Vagina (tissue), 2 donors: ENCODE measurements at places on chromosomes 11 and 22.

- no peak for DNase-seq
These were observed 64.0 kb upstream of the POU2AF1 start for GRCh38 chr11:111443032-111443431.

DNA sequence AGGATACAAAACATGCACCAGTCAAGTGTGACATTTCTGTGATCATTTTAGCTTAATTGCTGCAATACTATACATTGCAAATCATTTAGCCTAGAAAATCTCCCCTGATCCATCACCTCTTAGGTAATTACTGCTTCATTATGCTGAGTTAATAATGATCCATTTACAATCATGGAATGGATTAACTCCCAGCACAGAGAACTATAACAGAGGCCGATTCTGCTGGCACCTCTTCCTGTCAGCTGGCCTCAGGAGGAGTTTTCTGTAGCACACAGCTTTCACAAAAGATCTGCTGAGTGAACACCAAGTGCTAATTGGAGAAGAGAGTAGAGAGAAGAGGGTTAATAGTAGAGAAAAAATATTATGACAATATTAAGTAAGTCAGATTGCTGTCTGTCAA lies 591.8 kb upstream of the KIRREL3 start:
- DNase-seq, result no peak

GRCh38 chr11:68569357-68569756 lies 108.8 kb downstream of the PPP6R3 start:
- no peak for DNase-seq

DNA sequence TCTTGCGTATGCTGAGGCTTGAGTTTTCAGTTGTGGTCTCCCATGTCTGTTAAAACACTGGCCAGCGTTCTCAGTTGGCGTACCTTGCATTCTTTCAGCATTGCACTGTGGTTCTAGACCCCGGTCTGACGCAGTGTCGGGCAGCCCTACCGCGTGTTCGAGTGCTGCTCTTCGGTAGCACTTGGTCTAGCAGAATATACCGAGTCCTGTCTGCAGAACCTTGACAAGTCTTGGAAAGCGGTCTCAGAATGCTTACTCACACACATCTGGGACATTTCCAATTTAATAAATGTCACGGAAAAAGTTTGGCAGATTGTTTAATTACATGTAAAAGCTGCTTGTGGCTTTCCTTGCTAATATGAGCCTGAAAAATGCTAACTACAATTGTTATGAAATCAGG lies 32.6 kb downstream of the PPFIA1 start:
- DNase-seq, result no peak

DNA sequence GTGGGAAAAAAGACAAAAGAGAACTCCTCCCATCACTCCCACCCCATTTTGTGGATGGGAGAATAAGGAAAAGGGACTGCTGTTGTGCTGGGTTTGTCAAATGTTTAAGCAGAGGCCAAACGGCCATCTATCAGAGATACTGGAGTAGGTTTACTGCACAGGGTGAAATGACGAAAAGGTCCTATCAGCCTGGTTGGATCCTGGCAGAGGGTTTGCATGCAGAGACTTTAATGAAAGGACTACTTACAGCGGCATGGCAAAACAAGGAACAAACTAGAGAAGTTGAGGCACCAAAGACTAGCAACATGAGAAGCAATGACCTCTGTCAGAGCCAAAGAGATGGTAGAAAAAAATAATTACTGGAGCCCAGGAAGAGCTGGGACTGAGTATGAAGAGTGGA lies 32.2 kb upstream of the HEPHL1 start:
- DNase-seq, result no peak
